ENCODE measurements at places on chromosomes 4 and X.

- no peak for DNase-seq
These were observed 148.4 kb upstream of the GPC4 start for GRCh38 chrX:133563705-133564104.

DNA sequence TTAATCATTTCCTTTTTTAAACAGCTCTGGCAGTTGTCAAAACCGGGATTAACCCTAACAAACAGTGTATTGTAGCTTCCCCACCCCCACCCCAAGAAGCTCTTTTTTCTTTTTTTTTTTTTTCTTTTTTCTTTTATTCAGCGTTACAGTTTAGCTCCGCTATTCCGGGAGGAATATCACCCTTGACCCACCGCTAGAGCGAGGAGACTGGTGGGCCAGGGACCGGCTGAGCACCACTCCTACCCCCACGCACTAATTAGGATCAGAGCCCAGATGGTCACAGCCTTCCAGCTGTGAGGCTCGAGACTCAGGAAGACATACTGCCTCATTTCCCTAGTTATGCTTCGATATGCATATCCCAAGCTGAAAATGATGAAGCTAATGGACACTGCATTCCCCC lies 2.0 kb downstream of the PARM1 start:
- no peak for DNase-seq

GRCh38 chrX:54529151-54529550 lies 868 bp upstream of the GNL3L start:
- DNase-seq = no peak

DNA sequence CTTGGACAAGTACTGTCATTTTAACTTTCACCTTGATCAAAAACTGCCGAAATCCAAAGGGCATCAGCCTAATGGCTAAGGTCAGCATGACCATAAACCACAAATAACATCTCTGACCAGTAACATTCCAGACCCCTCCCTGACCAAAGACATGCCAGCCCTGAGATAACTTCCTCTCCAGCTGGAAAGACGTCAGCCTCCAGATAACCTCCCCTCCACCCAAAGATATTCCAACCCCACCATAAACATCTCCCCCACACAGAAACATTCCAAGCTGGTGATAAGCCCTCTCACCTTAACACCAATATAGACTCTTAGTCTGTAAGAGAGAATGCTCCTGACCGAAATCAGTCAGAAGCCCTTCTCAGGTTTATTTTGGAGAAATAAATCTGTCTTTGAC lies 7.4 kb downstream of the PPP1R2C start:
- DNase-seq = no peak

GRCh38 chr4:78691334-78691754 lies 84.8 kb upstream of the BMP2K start:
- no peak for DNase-seq

GRCh38 chr4:68460085-68460484 lies 12.8 kb downstream of the TMPRSS11E start:
- no peak for DNase-seq

DNA sequence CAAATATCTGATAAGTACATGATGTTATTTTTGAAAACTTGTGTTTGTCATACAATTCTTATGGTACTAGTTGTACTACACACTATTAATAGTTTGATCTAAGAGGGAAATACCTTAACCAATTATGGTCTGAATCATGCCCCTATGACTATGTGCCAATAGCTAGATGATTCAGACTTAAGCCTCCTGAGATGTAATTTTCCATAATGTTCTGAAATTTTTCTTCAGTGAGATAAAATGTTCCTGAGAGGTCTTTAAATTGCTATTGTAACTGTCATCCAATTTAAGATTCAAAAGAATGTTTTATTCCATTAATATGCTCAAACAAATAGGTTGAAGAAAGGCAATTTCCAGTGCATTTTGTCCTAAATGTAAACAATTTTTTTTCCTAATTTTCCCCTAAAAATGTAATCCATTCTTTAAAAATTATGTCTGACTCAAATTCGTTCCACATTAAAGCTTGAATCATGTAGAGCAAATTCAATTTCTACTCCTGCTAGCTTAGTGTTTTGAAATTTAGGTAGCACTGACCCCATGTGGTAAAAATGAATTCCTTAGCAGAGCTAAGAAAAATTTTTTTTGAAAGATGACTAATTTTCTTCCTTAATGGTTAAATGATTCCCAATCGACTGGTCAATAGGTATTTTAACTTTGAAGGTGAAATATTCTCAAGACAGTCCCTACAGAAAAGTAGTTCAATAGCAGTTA lies 49.1 kb downstream of the APOOL start:
- DNase-seq = no peak

DNA sequence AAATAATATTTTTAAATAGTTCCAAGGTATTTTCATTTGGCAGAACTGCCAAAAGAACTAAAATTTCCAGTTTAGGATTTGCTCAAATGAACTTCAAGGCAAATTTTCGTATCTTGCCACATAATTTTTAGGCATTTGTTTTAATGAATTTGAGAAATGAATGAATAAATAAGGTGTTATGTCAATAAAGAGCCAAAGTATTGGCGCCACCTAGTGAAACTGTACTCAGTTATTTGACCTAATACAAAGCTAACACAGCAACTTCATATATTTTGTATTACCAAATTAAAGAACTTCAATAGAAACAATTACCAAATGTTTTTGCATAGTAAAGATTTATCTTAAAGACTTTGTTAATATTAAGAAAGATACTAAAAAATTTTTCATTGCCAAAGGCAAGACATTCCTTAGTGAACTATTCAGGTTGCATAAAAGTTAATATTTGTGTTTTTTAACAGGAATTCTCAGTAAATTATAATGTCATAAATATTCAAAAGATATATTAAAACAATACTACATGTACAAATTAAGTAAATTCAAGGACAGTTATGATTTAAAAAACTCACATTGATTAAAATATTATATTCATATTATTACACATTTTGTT lies 50.3 kb downstream of the STPG2 start:
- peak; percentile 2 for DNase-seq

GRCh38 chr4:114857831-114858230 lies 255.6 kb downstream of the NDST4 start:
- DNase-seq = no peak

DNA sequence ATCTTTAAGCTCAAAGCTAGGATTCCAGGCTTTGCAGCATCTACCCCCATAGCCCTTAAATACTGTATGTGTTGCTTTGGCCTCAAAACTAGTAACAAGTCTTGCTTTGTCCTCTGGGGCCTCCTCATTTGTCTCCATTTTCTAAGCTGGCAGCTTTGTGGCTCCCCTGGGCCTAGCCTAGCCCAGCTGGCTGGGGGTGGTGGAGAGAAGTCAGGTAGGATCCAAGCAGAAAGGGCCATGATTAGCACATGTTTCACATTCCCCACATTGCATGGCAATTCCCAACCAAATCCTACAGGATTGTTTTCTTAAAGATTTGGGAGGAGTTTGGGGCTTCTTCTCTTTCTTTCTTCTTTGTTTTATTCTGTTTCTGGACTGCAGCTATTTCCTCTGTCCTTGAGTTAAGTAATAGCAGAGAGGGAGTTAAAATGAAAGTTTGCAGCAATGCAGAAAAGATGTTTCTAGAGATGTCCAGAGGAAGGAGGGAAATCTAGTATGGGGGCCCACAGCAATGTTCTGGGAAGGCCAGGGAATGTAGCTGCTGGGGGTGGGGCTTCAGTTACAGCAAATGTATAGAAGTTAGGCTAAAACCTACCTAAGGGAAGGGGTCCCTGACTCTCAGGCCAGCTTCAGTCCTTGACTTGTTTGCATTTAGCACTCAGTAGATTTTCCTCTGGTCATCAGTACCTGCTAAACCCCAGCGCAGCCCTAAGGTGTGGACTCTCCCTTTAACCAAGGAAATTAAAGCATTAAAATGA lies 92.1 kb downstream of the SHROOM4 start:
- no peak for DNase-seq

- no peak for DNase-seq
These were observed 349.3 kb upstream of the PCDH18 start for GRCh38 chr4:137881641-137882040.

- no peak for DNase-seq
These were observed 79.2 kb downstream of the FBXO8 start for GRCh38 chr4:174204164-174204831.

DNA sequence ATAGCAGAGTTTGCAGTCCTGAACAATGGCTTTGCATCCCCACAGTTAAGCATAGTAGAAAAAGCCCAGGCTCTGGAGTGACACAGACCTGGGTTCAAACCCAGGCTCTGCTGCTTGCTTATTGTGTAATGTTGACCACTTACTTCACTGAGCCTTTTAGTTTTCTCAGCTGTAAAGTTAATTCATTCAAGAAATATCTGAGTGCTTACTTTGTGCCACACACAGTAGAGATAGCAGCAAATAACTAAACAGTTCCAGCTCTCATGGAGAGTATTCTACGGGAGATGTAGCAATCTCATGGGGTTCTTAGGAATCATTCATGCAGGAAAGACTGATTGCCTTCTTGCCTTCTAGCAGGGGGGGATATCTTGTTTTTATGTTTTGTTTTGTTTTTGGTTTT lies 63.2 kb downstream of the SLC9A6 start:
- DNase-seq = no peak

- DNase-seq = no peak
These were observed 1290.8 kb upstream of the PABPC4L start for GRCh38 chr4:135492439-135492838.

GRCh38 chrX:150161193-150161592 lies 201.9 kb upstream of the MAMLD1 start:
- DNase-seq = no peak

GRCh38 chrX:13533726-13534125 lies 35.7 kb upstream of the EGFL6 start:
- DNase-seq = no peak

DNA sequence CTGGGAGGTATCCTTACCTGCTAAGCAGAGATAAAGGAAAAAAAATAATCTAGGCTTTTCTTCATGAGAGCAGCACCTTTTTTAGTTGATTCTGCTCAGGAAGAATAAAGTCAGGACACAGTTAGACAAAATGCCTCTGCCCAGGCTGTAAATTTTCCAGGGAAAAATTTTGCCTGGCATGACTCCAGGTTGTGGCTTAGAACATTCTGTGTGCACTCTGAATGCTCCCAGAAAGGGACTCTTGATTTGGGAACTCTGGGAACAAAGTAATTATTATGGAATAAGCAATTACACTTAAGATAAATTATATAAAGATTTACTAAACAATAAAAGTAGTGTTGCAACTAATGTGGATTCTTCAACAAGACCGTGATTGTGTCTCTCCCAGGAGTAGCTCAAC lies 826.2 kb upstream of the TENM3 start:
- no peak for DNase-seq

GRCh38 chrX:10630320-10630719 lies 9.9 kb upstream of the MID1 start:
- DNase-seq = no peak

DNA sequence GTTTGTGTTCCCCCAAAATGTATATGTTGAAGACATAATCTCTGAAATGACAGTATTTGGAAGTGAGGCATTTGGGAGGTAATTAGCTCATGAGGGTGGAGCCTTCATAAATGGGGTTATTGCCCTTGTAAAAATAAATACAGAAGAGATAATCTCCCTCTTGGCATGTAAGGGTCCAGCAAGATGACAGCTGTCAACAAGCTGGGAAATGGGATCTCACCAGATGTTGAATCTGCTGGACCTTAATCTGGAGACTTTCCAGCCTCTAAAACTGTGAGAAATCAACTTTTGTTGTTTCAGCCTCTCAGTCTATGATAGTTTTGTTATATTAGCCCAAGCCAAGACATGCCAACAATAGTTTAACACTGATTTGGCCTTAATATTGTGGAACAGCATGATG lies 438.2 kb upstream of the PCDH7 start:
- no peak for DNase-seq

DNA sequence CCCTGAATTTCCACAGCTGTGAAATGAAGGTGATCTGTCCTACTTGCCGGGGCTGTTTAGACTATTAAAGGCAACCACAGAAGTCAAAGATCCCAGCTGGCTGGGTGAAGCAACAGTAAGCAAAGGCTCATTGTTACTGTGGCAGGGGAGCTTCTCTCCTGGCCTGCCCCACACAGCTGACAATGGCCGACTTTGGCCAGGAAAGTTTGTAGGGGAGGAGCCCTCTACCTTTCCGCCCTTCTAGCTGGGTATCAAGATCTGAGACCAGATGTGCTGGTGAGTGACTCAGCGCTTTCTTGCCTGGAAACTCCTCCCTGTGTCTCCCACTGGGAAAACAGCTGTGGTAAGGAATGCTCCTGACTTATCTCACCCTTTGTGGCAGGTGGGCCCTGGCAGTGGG lies 21.1 kb downstream of the RASSF6 start:
- no peak for DNase-seq

GRCh38 chrX:17933856-17934255 lies 72.8 kb upstream of the RAI2 start:
- no peak for DNase-seq

DNA sequence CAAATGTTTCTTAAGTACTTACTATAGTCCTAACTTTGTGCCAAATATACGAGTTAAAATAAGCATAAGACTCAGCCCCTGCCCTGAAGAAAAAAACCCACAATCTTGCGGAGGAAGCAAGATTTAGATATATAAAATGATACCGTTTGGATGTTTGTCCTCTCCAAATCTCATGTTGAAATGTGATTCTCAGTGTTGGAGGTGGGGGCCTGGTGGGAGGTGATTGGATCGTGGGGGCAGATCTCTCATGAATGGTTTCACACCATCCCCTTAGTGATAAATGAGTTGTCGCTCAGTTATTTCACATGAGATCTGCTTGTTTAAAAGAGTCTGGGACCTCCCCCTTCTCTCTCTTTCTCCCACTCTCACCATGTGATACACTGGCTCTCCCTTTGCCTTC lies 28.7 kb downstream of the EFHC2 start:
- DNase-seq = no peak

DNA sequence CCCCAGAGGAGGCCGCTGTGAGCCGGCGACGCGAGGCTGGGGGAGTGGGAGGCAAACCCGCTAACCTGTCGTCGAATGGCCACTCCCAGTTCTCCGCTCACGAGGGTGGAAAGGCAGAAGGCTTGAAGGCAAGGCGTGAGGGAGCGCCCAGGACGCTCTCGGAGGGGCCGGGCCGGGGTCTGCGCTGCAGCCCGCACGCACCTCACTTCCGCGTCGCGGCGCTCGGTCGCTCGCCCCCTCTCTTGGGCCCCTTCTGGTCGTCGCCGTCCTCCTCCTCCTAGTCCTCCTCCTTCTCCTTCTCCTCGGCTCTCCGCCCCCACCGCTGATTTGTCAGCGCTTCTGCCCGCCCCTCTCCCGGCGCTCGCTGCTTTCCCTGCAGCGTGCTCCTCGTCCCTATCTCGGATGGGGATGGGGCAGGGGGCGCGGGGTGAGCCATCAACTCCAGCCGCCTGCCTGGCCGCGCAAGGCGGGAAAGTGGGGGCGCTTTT lies at the start of gene SNCA:
Gene SNCA, minus strand, starts transcription at position 265 of the 488 bp plus-strand sequence. CDS start 1,494 bp downstream, outside the sequence.
- peak; percentile 6 for DNase-seq

- no peak for DNase-seq
These were observed 107.2 kb upstream of the KIT start for GRCh38 chr4:54550395-54551171.

- no peak for DNase-seq
These were observed 55.1 kb downstream of the NBDY start for GRCh38 chrX:56783996-56784620.

DNA sequence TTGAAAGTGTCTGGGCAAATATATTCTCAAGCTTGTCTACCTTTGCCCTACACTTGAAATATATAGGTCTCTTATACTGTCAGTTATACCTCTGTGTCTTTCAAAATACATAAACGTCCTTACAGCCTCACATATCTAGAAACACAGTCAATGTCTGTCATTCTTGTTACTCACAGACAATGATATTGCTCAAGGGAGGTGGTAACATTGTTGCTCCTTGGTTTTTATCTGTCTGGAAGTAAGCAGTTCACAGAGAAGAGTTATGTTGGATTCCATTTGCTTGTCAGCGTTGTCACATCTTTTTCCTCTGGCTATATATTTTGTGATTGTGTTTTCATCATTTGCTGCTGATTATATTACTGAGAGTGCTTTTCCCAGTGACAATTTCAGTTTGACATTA lies 1528.9 kb downstream of the PCDH7 start:
- no peak for DNase-seq
